ENCODE measurements at places on chromosomes 1 and 21.
A peak's percentile ranks its signal among the peaks of the same experiment; 100 is the strongest.

DNA sequence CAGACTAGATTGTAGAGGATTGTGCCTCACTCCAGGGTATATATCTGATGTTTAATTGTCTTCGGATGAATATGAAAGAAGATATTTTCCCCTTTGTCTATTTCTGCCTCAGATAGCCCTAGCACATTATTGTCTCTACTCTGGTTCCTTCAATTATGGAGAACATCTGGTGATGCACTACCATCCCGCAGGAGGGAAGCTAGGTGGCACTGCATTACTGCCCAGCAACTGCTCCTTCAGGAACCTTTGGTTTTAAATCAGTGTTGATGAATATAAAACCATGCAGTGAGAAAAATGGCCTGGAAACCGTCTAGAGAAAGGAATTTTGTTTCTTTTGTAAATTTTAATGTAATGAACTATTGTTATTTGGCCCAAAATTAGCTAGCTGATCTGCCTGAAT lies 68.5 kb downstream of the GPR88 start:
- DNase-seq: peak; percentile 76

GRCh38 chr1:211985556-211986264 lies 49.6 kb downstream of the INTS7 start:
- DNase-seq: no peak

DNA sequence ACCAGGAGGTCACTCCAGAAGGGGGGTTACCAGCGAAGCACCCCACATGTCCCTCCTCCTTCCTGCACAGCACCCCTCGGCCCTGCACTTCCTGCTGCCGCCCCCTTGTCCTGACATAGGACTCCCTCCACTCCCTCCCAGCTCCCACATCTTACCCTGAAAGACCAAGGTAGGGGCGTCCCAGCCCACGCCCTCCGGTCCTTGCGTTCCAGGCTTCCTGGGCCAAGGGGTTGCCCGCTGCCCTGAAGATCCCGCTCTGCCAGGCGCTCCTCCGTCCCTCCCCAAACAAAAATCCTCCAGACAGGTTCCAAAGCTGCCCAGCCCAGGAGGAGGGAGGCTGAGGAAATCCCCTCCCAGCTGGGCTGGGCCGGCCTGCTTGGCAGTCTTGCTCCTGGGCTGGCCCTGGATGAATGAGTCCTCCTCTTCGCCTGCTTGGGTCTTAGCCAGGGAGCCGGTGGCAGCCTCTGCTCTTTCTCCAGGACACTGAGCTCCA lies at the start of gene RHBDL2:
Gene RHBDL2 (minus strand): TSS at position 304 of the 493 bp plus-strand sequence. CDS start 22,618 bp downstream, outside the sequence.
- peak; percentile 66 for DNase-seq

DNA sequence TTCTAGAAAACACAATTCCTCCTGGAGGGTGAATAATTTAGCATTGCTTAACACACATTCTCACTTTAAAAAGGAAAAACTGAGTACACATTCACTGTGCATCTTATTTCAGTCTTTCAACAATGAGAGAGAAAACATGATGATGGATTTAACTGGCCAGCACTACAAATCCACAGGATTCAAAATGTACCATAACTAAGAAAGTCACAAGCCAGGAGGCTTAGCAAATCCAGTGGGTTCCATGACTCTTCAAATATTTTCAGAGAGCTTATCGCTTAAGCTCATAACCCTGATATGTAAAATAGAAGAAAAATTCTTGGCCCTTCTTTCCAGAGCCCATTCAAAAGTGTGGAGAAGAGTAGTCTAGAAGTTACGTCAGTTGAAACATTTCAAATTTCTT lies 820.3 kb downstream of the LTN1 start:
- DNase-seq: no peak

- DNase-seq: no peak
These were observed 7.0 kb downstream of the TMEM63A start for GRCh38 chr1:225875044-225875815.

- DNase-seq: peak; percentile 67
These were observed 40.5 kb downstream of the AK5 start for GRCh38 chr1:77322061-77322900.

DNA sequence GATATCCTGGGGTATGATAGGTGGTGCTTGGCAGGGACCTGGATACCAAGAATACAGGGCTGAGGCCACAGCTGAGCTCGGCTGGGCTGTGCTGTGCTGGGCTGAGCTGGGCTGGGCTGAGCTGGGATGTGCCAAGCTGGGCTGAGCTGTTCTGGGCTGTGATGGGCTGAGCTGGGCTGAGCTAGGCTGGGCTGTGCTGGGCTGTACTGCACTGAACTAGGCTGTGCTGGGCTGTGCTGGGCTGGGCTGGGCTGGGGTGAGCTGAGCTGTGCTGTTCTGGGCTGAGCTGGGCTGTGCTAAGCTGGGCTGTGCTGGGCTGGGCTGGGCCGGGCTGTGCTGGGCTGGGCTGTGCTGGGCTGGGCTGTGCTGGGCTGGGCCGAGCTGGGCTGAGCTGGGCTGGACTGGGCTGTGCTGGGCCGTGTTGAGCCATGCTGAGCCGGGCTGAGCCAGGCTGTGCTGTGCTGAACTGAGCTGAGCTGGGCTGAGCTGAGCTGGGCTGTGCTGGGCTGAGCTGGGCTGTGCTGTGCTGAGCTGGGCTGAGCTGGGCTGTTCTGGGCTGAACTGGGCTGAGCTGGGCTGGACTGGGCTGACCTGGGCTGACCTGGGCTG lies 94.7 kb upstream of the ACTRT2 start:
- DNase-seq: no peak

DNA sequence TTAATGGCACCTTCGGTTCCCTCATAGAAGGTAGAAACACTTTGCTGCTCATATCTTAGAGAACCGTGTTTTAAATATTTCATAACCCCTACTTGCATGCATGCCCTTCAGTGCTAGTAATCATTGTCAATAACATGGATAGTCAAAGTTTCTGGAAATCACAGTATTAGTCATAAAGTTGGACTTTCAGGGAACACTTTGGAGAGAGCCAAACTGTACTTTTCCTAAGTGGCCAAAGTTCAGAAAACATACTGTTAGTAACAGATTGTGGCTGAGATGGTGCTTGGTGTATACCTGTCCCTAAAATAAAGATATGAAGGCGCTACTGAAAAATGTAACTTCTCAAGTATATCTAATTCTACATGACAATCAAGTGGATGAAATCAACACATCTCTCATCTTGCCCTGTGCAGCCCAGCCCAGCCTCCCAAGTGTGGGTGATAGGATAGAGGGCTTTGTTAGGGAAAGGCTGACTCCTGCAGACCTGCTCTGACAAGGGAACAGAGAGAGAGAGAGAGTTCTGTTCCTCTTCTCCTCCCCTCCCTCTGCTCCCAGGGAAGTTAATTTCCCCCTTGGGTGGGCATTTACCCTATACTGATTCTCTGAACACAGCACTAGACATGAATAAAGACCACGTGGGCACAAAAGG lies 14.4 kb downstream of the MYOC start:
- DNase-seq: peak; percentile 10

- DNase-seq: no peak
These were observed 21.7 kb downstream of the KCNK2 start for GRCh38 chr1:215104283-215104682.

DNA sequence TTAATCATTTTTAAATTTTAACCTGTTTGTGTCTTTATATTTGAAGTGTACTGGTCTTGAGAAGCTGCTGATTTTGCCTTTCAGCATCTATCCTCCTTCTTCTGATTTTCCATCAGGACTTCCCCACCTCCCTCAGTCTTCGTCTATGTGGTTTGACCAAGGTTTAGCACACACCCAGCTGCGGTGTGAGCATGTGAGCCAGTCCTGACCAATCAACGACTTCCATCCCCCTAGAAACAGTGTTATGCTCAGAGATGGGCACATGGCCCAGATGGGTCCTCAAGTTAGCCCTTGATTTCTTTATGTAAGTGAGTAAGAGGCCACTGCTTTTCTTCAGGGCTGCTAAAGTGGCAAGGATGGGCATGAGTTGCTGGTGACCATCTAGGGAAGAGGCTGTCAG lies 190.8 kb downstream of the MATN1 start:
- DNase-seq: no peak
